Thyroid gland (tissue), 4 donors: ENCODE measurements at places on chromosomes 2 and 18. TPM values are rescaled to one million over a fixed set of nuclear protein-coding genes. Genes with fewer than 3 reads are reported as not detected.

DNA sequence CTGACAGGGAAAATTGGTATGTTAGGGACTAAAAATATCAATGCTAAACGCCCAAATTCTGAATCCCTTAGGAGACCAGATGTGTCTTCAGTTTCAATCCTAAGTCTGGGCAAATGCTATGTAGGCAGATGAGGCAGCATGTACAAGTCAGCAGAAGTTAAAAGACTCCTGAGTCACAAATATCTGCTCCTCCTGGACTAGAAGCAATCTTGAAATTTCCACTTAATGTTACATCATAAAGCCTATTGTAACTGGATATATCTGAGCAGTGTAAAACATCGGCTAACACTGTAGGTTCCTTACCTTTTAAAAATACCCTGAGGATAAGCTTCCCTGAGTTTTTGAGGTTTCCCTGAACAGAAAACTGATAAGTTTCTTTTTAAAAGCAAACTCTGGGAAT is 1087.6 kb upstream of the PIK3C3 start:
- H3K4me1 ChIP-seq: no peaks in the 10 kb centered on the region
- no peak overlapping the region for H3K27ac ChIP-seq
- DNase-seq: no peak
- H3K4me3 ChIP-seq: no peak overlapping the region

GRCh38 chr18:48940854-48941611 is 9.7 kb downstream of the SMAD7 start:
- H3K4me1 ChIP-seq: peaks cover 95% of the 10 kb centered on the region
- DNase-seq: no peak
- H3K27ac ChIP-seq: peak overlapping the region; percentile 14
- no peak overlapping the region for H3K4me3 ChIP-seq

DQX1 gene
- total RNA-seq: not detected

DNA sequence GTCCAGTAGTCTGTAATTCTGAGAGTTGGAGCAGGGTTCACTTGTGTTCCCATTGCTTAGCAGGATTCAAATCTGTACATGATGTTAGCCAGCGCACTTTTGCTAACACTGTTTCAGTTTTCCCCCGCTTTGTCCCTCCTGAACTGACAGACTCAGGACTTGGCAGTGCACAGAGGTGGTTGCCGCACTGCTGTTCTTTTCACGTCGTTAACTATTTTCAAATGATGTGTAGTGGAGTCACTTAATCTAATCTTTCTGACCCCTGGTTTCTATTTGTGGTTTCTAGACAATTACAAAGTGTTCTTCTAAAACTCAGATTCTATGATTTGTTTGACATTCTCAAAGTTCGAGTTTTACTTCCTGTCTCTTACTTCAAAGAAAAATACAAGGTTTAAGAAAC is 234.5 kb downstream of the RBM43 start:
- no peaks in the 10 kb centered on the region for H3K27me3 ChIP-seq
- H3K27ac ChIP-seq: no peak overlapping the region
- H3K36me3 ChIP-seq: no peaks in the 10 kb centered on the region
- no peak overlapping the region for H3K4me3 ChIP-seq
- no peak for DNase-seq

DNA sequence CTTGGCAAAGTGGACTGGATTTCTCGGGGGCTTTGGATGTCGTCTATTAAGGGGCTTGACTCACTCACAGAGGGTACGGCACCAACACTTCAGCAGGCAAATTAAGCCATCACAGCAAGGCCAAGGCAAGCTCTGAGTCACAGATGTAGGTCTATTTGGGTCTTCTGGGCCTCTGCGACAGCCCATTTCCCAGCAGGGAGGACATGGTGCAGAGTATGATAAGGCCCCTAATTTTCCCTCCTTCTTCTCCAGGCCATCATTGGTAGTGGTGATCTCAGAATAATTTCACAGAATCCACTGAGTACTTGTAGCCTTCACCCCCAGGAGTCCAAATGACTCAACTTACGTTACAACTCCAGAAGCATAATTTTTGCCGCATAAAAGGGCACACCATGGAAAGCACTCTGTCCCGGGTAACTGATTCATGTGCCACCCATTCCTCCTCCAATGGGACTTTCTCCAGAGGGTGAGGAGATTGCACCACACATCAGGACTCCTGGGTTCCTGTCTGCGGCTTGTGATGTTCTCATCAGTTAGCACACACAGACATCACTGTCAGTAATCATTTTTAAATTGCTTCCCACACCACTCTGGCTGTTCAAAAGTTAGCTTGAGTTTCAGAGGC is 164.9 kb downstream of the TXNL1 start:
- no peak for DNase-seq
- H3K36me3 ChIP-seq: no peaks in the 10 kb centered on the region
- no peak overlapping the region for H3K27ac ChIP-seq
- no peak overlapping the region for H3K4me3 ChIP-seq
- no peaks in the 10 kb centered on the region for H3K27me3 ChIP-seq
- H3K4me1 ChIP-seq: no peaks in the 10 kb centered on the region

- no peak for DNase-seq
- no peaks in the 10 kb centered on the region for H3K4me1 ChIP-seq
- H3K4me3 ChIP-seq: no peak overlapping the region
These were observed 33.8 kb upstream of the COPS8 start for GRCh38 chr2:237051861-237052260.

DNA sequence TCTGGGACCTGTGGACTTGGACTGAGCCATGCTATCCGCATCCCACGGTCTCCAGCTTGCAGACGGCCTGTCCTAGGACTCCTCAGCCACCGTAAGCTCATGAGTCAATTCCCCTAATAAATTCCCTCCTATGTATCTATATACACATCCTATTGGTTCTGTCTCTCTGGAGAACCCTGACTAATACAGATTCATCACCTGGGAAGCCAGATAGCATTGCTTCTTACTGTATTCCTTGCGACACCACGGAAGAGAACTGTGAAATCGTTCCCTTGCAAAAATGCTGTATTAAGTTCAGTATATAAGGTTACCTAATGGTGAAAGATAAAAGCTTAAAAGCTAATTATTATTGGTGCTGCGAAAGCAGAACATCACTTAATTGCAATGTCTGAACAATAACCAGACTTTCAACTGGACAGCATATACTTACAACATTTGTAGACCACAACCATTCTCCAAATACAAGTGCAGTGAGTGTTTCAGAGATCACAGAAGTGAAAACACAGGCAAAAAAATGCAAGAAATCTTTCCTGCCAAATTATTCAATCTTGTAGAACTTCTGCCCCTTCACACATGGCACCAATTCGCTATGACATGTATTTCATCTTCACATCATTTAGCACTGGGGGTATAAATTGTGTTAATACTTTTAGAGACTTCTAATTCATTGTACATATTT is 352.9 kb downstream of the TXNL1 start:
- no peak overlapping the region for H3K4me3 ChIP-seq
- no peaks in the 10 kb centered on the region for H3K27me3 ChIP-seq
- no peak overlapping the region for H3K27ac ChIP-seq
- DNase-seq: no peak
- no peaks in the 10 kb centered on the region for H3K36me3 ChIP-seq

- H3K27me3 ChIP-seq: no peaks in the 10 kb centered on the region
- no peak overlapping the region for H3K27ac ChIP-seq
- H3K36me3 ChIP-seq: no peaks in the 10 kb centered on the region
- H3K4me1 ChIP-seq: no peaks in the 10 kb centered on the region
- no peak overlapping the region for H3K4me3 ChIP-seq
These were observed 440.5 kb downstream of the NBAS start for GRCh38 chr2:15120631-15121030.

DNA sequence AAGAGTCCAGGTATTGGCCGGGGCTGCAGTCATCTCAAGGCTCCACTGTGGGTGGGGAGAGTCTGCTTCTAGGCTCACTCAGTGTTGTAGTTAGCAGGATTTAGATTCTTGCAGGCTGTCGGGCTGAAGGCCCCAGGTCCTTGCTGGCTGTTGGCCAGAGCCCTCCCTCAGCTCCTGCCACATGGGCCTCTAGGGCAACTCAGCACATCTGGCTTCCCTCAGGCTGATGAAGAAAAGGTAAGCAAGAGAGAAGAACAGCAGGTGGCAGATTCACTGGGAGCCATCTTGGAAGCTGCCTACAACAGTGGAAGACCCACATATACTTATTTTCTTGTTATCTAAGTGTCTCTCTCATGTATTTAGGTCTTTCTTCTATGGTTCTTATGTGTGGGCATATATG is 4.3 kb downstream of the MRPS9 start:
- no peaks in the 10 kb centered on the region for H3K36me3 ChIP-seq
- H3K4me3 ChIP-seq: no peak overlapping the region
- H3K4me1 ChIP-seq: peaks cover 9% of the 10 kb centered on the region
- no peak overlapping the region for H3K27ac ChIP-seq
- H3K27me3 ChIP-seq: no peaks in the 10 kb centered on the region
- DNase-seq: no peak

DNA sequence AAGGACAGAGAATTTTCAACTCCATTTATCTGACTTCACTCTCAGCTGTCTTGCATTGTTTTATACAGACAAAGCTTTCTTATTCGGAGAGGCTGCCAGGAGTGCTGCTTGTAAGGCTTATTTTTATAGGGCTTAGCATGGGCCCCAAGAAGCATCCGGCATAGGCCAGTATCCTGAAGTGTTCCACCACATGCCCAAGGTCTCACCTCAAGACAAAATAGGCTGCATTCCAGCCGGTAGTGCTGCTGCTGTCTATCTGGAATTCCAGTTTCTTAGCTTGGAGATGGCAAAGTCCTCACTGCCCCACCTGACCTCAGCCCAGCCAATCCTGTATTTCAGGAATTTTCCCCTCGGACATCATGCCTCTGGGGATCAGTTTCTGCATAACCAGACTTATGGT is 47.6 kb upstream of the MCFD2 start:
- H3K36me3 ChIP-seq: peaks cover 7% of the 10 kb centered on the region
- H3K27me3 ChIP-seq: no peaks in the 10 kb centered on the region
- peaks cover 58% of the 10 kb centered on the region for H3K4me1 ChIP-seq
